Esophagus (tissue), 2 donors: ENCODE measurements at places on chromosomes 12 and 14. TPM values are rescaled to one million over a fixed set of nuclear protein-coding genes. Genes with fewer than 3 reads are reported as not detected.

Gene OR4K14
- not detected for polyA plus RNA-seq

Gene TAS2R30
- polyA plus RNA-seq: not detected

Gene SRRM4
- polyA plus RNA-seq: under 0.01 TPM

Gene RFLNA
- 0.28 TPM for polyA plus RNA-seq

Gene KLRC3
- 0.18 TPM for polyA plus RNA-seq

Gene OR4Q2
- not detected for polyA plus RNA-seq

Gene GPX2
- polyA plus RNA-seq: 128 TPM

Gene LMNTD1
- polyA plus RNA-seq: not detected

Gene PRKD1
- 1.4 TPM for polyA plus RNA-seq

Gene LRRK2
- 6.6 TPM for polyA plus RNA-seq

Gene SDS
- 0.09 TPM for polyA plus RNA-seq

Gene C14orf132
- 5.9 TPM for polyA plus RNA-seq

Gene BLOC1S1
- polyA plus RNA-seq: 269 TPM

Gene LRRC10
- polyA plus RNA-seq: not detected

Gene PTPN21
- polyA plus RNA-seq: 4.7 TPM

Gene EGLN3
- 18.2 TPM for polyA plus RNA-seq

Gene OSGEP
- polyA plus RNA-seq: 22.8 TPM
